ENCODE measurements at places on chromosomes 6 and 20.
A peak's percentile ranks its signal among the peaks of the same experiment; 100 is the strongest.

DNA sequence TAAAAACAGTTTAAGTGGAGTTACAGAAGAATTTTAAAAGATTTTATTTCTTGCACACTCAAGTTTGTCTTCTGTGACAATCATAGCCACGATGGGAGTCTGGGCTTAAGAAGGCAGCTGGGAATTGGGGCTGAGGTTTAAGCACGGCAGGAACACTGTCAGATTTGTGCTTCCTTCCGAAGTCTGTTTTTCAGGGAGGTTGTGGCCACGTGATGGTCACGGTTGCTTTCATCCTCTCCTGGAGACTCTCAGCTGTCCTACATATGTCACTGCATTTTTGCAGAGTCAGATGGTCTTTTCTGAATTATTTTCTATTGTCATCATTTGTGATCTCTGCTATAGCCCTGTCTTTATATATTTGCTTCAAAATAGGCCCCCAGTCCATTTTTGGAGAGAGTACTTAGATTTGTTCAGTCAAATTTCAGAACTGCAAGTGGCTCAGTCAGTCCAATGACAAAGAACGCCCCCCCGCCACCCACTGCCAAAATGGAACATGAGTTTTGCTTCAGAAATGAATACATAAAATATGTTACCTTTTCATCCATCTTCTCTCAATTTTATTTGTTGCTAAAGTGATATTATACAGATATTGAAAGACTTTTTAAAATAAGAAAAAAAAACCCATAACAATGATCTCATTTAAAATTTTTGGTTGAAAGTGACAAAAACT lies 111.8 kb upstream of the ZFP64 start:
- no peak for DNase-seq

GRCh38 chr20:11204926-11205768 lies 531.3 kb upstream of the JAG1 start:
- DNase-seq = peak; percentile 47

DNA sequence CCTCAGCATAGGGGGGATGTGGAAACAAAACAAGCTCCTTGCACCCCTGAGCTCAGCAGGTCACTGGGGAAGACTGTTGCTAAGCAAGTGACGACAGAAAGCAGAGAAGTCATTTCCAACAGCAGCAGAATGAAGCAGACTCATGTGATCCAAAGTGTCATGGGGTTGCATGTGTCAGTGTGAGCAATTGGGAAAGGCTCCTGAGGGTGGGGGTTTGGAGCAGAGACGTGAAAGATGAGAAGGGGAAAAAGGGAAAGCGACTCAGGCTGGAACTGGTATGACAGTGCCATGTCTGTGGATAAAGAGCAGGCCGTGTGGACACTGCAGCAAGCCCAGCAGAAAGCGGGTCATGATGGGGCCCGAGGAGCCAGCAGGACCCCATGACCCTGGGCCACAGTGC lies 363.9 kb downstream of the PREX1 start:
- DNase-seq = peak; percentile 12

GRCh38 chr6:15735567-15736265 lies 72.9 kb upstream of the DTNBP1 start:
- no peak for DNase-seq

DNA sequence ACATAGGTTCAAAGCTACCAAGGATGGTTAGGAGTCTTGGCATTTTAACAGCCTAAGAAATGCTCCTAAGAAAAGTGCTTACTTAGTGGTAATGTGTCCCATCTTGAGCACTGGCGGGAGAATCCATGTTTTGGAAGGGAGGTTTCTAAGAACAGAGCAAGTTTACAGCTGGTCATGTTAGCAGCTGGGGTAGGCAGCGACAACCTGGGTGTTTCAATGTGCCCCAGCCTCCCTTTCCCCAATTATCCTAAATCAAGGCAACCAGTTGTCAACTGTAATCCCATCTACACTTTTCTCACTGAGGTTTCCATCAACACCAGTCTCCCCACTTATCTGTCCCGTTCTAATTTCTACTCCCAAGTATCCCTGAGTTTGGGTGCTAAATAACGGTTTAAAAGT lies 1.6 kb upstream of the JAG1 start:
- no peak for DNase-seq

GRCh38 chr6:97989451-97989850 lies 706.4 kb upstream of the MMS22L start:
- no peak for DNase-seq

GRCh38 chr6:166660157-166660688 lies 33.2 kb upstream of the RPS6KA2 start:
- no peak for DNase-seq

- DNase-seq = no peak
Measured at GRCh38 chr20:54093423-54094267, 23.3 kb upstream of the BCAS1 start.

GRCh38 chr6:113976806-113977205 lies 5.9 kb upstream of the HDAC2 start:
- no peak for DNase-seq

DNA sequence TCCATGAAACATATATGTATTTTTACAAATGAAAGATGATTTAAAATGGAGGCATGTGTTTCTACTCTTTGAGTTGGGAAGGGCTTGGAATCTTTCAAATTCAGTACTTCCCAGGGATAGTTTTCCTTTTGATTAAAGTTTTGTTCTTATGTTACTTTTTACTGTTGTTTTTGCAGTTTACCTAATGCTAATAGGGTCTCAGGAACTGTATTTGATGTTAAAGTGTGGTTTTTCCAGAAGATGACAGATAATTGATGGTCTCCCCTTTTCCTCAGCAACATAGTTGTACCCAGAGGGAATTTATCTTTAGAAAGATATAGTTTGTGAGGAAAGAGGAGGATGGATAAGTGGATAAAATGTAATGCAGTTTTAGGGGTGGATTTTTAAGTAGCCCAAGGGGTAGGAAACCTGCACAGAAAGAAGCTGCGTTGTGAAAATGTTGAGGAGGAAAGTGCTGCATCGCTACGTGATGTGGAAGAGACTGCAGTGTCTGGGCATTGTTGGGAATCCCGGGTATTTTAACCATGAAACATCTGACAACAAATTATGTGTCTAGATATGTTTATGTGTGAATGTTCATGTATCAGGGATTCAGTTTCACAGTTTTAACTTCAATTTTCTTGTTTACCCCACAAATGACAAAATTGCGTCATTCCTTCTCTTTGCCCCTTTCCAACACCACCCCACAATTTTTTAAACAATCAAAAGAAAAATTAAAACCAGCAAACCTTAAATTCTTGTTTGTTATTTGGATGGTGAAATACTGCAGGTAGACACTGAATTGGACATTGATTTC lies 42.3 kb downstream of the GNAS start:
- DNase-seq = no peak

DNA sequence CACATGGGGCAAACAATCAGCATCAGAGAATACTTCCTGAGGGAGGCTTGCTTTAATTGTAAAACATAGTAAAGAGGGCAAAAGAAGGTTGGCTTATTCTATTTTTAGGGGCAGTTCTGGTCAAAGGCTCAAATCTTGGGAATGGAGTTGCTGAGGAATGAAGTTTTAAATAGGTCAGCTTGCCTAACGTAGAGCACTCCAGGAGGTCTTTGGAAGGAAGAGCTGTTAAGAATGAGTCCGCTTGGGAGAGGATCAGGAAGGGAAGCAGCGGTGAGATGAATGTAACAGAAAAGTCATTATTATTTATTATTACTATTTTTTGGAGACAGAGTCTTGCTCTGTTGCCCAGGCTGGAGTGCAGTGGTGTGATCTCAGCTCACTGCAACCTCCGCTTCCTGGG lies 108.7 kb downstream of the ZFAND3 start:
- no peak for DNase-seq

GRCh38 chr6:106637717-106638341 lies 8.5 kb downstream of the QRSL1 start:
- DNase-seq = no peak

DNA sequence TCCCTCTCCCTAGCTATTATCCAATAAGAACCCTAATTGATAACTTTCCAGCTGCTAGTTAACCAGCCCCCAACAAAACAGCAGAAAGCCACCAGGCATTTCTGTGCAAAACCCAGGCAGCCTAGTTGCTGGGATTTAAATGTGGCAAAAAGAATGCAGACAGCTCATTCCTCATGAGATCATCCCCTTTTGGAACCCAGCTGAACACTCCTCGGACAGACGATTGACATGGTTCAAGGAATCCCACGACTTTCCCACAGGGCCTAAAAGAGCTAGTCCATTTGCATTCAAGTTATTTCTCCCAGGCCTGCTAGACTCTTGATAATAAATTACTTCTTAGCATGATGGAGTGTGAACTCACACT lies 24.0 kb downstream of the JAG1 start:
- peak; percentile 12 for DNase-seq

GRCh38 chr6:42304053-42304712 lies 86.5 kb upstream of the MRPS10 start:
- no peak for DNase-seq

- DNase-seq = no peak
Measured at GRCh38 chr20:10637563-10637962, 36.2 kb downstream of the JAG1 start.
